ENCODE measurements at places on chromosomes 1 and 21.

DNA sequence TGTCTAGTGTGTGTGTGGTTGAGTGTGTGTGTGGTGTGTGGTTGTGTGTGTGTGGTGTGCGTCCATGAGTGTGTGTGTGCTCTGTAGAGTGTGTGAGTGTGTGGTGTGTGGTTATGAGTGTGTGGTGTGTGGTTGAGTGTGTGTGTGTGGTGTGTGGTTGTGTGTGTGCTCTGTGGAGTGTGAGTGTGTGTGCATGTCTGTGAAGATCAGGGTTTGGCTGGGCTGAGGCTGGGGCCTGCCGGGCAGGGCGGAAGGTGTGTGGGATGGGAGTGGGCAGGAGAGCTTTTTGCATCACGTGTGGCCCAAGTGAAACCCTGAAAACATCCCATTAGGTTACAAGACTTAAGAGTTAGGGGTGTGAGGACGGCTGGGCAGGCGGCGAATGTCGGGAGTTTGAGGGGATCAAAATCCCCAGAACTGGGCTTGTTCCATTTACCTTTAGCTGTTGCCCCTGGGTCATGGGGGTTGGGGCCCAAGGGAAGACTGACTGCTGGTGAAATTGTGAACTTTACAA lies 2.9 kb upstream of the FCMR start:
- H3K27me3 ChIP-seq, result no peaks in the 10 kb centered on the region
- DNase-seq, result no peak
- no peak overlapping the region for H3K4me3 ChIP-seq
- no peaks in the 10 kb centered on the region for H3K36me3 ChIP-seq
- no peak overlapping the region for H3K27ac ChIP-seq

GRCh38 chr1:240602189-240602588 lies 9.8 kb downstream of the GREM2 start:
- H3K27ac ChIP-seq, result no peak overlapping the region
- no peak overlapping the region for H3K4me3 ChIP-seq
- H3K27me3 ChIP-seq, result no peaks in the 10 kb centered on the region
- H3K36me3 ChIP-seq, result no peaks in the 10 kb centered on the region

- no peaks in the 10 kb centered on the region for H3K27me3 ChIP-seq
- DNase-seq, result no peak
- H3K4me3 ChIP-seq, result no peak overlapping the region
Observed at GRCh38 chr1:187883356-187883755, 1054.6 kb downstream of the PLA2G4A start.

DNA sequence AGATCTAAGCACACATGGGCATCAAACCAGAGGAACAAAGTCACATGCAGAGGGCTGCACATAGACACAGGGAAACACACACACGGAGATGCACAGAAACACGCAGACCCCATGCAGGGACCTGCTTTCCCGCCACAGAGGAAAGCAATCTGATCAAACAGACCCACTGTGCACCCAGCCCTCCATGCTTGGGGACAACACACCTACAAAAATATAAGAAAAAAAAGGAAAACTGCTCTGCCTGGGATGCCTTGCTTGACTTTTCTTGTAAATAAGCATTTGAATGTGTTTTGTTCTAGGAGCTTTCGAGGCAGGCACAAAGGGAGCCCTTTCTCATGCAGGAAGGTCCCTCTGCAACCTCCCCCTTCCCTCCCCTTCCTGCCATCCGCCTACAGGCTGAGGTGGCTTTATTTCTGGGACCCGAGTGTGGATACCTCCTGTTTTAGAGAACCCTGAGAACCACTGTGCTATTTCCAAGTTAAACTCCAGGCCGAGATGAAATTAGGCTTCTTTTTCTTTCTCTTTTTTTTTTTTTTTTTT lies 3.5 kb upstream of the ICMT start:
- H3K4me3 ChIP-seq, result no peak overlapping the region
- H3K27me3 ChIP-seq, result no peaks in the 10 kb centered on the region
- DNase-seq, result no peak

DNA sequence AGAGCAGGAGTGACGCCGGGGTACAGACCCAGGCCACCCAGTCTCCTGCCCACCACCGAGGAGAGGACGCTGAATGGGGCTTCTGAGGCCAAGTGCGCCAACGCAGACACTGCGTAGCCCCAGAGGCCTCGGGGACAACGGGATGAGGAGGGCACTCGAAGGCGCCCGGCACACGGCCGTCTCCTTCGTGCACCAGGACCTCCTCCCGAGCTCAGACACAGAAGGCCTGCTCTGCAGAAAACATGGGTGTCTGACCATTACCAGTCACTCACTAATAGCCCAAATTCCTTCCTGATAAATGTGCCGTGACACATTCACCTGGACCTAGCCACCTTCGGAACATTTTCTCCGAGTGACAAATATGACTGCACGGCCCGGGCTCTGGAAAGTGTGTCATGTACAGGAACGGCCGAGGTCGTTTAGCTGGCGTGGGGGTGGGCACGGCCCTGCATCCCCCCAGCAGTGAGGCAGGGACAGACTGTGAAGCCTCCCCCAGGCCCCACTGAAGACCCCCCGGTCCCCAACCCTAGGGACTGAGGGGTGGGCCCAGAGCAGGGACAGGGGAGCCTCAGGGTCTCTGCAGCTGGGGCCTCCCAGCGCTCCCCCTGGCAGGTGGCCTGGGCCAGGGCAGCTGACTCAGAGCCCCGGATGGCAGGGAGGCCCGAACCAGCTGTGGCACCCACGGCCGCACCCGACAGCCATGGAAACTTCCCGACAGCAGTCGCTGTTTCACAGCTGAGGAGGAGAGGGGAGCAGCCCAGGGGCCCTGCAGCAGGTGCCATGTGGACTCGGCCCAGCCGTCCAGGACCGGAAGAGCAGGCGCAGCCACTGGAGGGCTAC lies 16.7 kb upstream of the COL6A2 start:
- no peak overlapping the region for H3K27ac ChIP-seq
- H3K27me3 ChIP-seq, result no peaks in the 10 kb centered on the region
- H3K4me1 ChIP-seq, result peaks cover 38% of the 10 kb centered on the region

GRCh38 chr21:44027607-44028286 lies 15.6 kb downstream of the TRAPPC10 start:
- H3K4me1 ChIP-seq, result peaks cover 8% of the 10 kb centered on the region
- H3K27ac ChIP-seq, result no peak overlapping the region
- peaks cover 8% of the 10 kb centered on the region for H3K36me3 ChIP-seq
- no peaks in the 10 kb centered on the region for H3K27me3 ChIP-seq

DNA sequence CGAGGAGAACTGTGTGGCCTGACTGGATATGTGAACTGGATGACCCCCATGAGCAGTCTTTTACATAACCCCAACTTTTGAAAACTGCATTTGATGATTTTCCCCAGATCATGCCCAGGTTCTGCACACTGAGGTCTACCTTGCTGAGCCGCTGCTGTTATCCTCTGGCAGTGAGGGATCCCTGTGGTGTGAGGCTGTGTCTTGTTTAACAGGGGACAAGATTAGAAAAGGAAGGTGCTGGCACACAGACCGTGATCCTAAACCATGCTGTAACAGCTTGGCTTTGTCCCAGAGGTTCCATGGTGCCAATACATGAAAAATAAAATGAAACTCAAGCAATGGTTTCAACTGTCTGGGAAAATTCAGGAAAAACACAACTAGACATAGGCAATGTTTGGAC lies 134.2 kb downstream of the ZZZ3 start:
- no peaks in the 10 kb centered on the region for H3K36me3 ChIP-seq
- DNase-seq, result no peak

- no peaks in the 10 kb centered on the region for H3K4me1 ChIP-seq
- no peak overlapping the region for H3K27ac ChIP-seq
- H3K4me3 ChIP-seq, result no peak overlapping the region
- H3K27me3 ChIP-seq, result no peaks in the 10 kb centered on the region
Observed at GRCh38 chr1:54807756-54808155, 6.6 kb upstream of the TTC22 start.

GRCh38 chr1:212689758-212690529 lies 9.7 kb downstream of the BATF3 start:
- no peak for DNase-seq
- no peak overlapping the region for H3K27ac ChIP-seq
- H3K27me3 ChIP-seq, result peaks cover 4% of the 10 kb centered on the region
- no peaks in the 10 kb centered on the region for H3K4me1 ChIP-seq
- no peaks in the 10 kb centered on the region for H3K36me3 ChIP-seq

GRCh38 chr1:119245881-119246280 lies 105.4 kb upstream of the WARS2 start:
- DNase-seq, result no peak
- H3K27me3 ChIP-seq, result no peaks in the 10 kb centered on the region
- H3K4me3 ChIP-seq, result no peak overlapping the region
- no peaks in the 10 kb centered on the region for H3K36me3 ChIP-seq
- no peaks in the 10 kb centered on the region for H3K4me1 ChIP-seq
